H1 (cell line): ENCODE measurements at places on chromosomes 7 and 10. TPM values are rescaled to one million over a fixed set of nuclear protein-coding genes. Genes with fewer than 3 reads are reported as not detected.
A peak's percentile ranks its signal among the peaks of the same experiment; 100 is the strongest.

The HMX3 gene
- total RNA-seq, result 0.27 TPM in 1 of 2 replicates, not detected in the other

The DKK1 gene
- total RNA-seq, result 0.21 and 0.61 TPM in 2 replicates

The CDNF gene
- total RNA-seq, result 0.32 and 0.36 TPM in 2 replicates

The CYP3A7 gene
- not detected in 2 replicates for total RNA-seq

The ITGA8 gene
- not detected in 2 replicates for total RNA-seq

The RHOBTB1 gene
- 7.4 and 9.3 TPM in 2 replicates for total RNA-seq

The ZNF853 gene
- total RNA-seq, result 5.5 and 5.7 TPM in 2 replicates

The ABI1 gene
- 35.6 and 37.0 TPM in 2 replicates for total RNA-seq

The NKX2-3 gene
- not detected in 2 replicates for total RNA-seq

The RBM20 gene
- 0.29 and 0.63 TPM in 2 replicates for total RNA-seq

- no peak overlapping the region for H3K4me3 ChIP-seq
- H3K36me3 ChIP-seq, result no peaks in the 10 kb centered on the region
- no peak overlapping the region for H3K27ac ChIP-seq
- peaks cover 18% of the 10 kb centered on the region for H3K4me1 ChIP-seq
- DNase-seq, result peak; percentile 95
- no peaks in the 10 kb centered on the region for H3K27me3 ChIP-seq
Measured at GRCh38 chr7:78039790-78040776, 241.5 kb downstream of the PHTF2 start.

DNA sequence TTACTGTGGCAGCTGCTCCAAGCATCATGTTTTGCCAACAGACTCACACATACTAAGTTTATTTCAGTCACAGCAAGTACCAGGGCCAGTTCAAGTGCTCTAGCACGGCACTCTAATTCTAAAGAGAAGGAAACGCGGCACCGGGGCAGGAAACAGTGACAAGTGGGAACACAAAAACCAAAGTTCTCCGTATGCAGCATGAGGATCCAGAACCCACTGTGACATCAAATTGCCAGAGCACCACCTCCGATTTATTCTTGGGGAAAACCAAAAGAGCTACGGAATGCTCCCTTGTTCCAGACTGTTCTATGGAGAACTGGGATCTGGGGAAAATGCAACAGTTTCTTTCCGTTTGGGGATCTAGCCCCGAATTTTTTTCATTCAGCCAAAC, 448 bp upstream of the PTER start:
- H3K27ac ChIP-seq, result no peak overlapping the region
- no peaks in the 10 kb centered on the region for H3K27me3 ChIP-seq
- no peak for DNase-seq
- H3K4me3 ChIP-seq, result peak overlapping the region; percentile 45
- peaks cover 5% of the 10 kb centered on the region for H3K4me1 ChIP-seq

- H3K4me3 ChIP-seq, result no peak overlapping the region
- H3K4me1 ChIP-seq, result no peaks in the 10 kb centered on the region
- H3K27ac ChIP-seq, result no peak overlapping the region
Measured at GRCh38 chr7:115721293-115722217, 309.0 kb downstream of the TFEC start.

GRCh38 chr7:29478687-29479240, 84.9 kb upstream of the PRR15 start:
- DNase-seq, result no peak
- no peaks in the 10 kb centered on the region for H3K27me3 ChIP-seq
- H3K4me3 ChIP-seq, result no peak overlapping the region
- H3K4me1 ChIP-seq, result no peaks in the 10 kb centered on the region
- H3K27ac ChIP-seq, result no peak overlapping the region

- H3K27ac ChIP-seq, result no peak overlapping the region
- H3K27me3 ChIP-seq, result no peaks in the 10 kb centered on the region
- H3K36me3 ChIP-seq, result no peaks in the 10 kb centered on the region
- H3K4me3 ChIP-seq, result no peak overlapping the region
- no peaks in the 10 kb centered on the region; the same call in 1 of the 2 replicates for H3K4me1 ChIP-seq
- no peak for DNase-seq
Measured at GRCh38 chr7:116422683-116423082, 76.9 kb upstream of the CAV2 start.

DNA sequence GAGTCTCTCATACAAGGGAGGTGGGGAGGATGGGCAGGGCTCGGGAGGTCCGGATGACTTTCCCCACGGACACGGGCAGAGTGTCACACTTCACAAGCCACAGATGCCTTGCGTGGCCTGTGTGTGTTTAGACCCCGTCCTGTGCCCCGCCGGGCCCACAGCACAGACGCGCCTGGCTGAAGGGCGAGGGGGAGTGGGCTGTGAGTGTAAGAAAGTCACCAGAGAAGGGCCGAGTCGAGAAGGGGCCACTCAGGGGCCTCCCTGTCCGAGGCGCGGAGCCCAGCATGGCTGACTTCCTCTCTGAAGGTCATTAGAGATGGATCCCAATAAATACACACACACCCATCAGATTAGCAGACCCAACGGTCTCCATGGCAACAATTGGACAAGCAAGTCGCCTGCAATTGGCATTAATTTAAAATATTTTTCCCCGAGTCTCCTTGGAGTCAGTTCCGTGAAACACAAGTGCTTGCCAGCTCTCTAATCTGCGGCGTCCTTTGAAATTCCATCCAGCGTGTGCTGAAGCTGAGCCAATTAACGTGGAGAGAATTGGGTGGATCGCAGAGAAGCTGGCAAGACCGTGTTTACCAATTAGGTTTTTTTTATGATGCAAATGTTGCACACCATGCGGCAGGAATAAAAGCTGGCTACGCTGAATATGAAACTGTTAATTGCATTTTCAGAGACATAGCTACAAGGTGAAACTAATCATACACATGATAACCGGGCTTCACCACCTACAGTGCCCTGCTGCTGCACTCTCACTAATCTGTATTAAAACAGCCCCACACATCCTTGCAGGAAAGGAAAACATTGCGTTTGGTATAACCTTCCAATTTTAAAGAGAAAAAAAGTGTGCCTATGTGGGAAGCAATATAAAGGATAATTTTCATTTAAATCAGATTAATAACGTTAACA, 571.2 kb downstream of the PTPRN2 start:
- H3K4me1 ChIP-seq, result peaks cover 40% of the 10 kb centered on the region
- no peak overlapping the region for H3K27ac ChIP-seq
- peak; percentile 51 for DNase-seq
- H3K4me3 ChIP-seq, result peak overlapping the region; percentile 40
- peaks cover 7% of the 10 kb centered on the region for H3K27me3 ChIP-seq
- no peaks in the 10 kb centered on the region for H3K36me3 ChIP-seq

DNA sequence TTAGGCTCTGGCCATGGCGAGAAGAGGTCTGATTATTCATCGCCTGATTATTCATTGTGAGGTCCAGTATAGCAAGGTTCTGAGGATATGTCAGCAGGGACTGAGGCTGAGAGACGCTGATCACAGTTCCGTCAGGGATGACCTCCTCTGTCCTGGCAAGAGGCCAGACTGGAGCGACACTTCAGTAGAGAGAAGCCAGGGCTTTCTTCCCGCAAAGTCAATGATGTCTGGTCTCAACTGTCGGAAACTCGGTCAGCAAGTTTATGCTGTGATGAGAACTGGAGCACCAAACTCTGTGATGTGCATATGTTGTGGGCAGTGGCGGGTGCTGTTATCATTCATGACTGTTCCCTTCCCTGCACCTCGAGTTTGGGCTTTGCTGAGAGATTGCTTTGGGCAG, 29.0 kb upstream of the GNA12 start:
- no peaks in the 10 kb centered on the region for H3K27me3 ChIP-seq
- H3K4me1 ChIP-seq, result peaks cover 19% of the 10 kb centered on the region
- DNase-seq, result no peak
- no peak overlapping the region for H3K27ac ChIP-seq

DNA sequence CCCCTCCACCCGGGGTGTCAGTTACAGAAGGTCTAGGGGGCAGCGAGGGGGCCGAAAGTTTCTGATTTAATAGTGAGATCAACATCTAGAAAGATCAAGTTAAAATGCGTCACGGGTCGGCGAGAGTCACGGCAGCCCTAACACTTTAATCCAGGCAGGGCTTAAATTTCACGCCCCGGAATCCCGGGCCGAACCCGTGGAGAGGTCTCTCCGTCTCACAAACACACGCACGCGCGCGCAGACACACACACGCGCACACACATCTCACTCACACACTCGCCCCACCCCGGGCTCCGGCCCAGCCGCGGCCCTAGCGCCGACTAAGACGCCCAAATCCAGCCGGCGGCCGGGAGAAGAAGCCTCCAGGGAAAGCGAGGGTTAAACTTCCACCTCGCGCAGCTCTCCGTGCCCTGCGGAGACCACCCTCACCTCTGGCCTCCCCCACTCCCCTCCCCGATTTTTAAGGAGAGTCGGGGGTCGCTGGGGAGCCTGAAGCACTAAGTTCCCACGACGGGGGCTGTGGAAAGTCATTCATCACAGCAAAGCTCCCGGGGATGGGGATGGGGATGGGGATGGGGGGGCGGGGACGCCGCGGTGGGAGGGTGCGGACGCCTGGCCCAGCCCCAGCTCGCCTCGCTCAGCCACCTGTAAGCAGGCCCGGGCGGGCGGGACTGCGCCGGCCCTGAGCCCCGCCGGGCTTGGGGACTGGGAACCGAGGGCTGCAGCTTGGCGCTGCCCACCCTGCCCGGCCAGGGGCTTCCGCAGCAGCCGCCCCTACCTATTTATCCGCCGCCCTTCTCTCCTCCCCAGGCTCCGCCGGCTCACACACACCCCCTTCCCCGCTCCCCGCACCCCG, 1.6 kb downstream of the PDGFA start:
- H3K36me3 ChIP-seq, result no peaks in the 10 kb centered on the region
- peak; percentile 72 for DNase-seq
- H3K4me1 ChIP-seq, result peaks cover 40% of the 10 kb centered on the region
- peaks cover 26% of the 10 kb centered on the region for H3K27me3 ChIP-seq
- no peak overlapping the region for H3K27ac ChIP-seq
- H3K4me3 ChIP-seq, result peak overlapping the region; percentile 70

GRCh38 chr7:14570750-14571607, 331.6 kb downstream of the DGKB start:
- no peaks in the 10 kb centered on the region for H3K36me3 ChIP-seq
- H3K4me1 ChIP-seq, result no peaks in the 10 kb centered on the region
- no peaks in the 10 kb centered on the region for H3K27me3 ChIP-seq
- no peak for DNase-seq

- no peak overlapping the region for H3K27ac ChIP-seq
- DNase-seq, result no peak
- H3K4me3 ChIP-seq, result no peak overlapping the region
Measured at GRCh38 chr10:130080461-130080814, 30.2 kb downstream of the C10orf143 start.

- H3K27me3 ChIP-seq, result no peaks in the 10 kb centered on the region
- H3K4me1 ChIP-seq, result no peaks in the 10 kb centered on the region
- no peak overlapping the region for H3K27ac ChIP-seq
- no peak overlapping the region for H3K4me3 ChIP-seq
Measured at GRCh38 chr10:126204320-126204719, 184.0 kb downstream of the ADAM12 start.

- DNase-seq, result no peak
- no peaks in the 10 kb centered on the region for H3K4me1 ChIP-seq
- no peak overlapping the region for H3K27ac ChIP-seq
Measured at GRCh38 chr7:149489391-149490024, 8.1 kb downstream of the ZNF746 start.

DNA sequence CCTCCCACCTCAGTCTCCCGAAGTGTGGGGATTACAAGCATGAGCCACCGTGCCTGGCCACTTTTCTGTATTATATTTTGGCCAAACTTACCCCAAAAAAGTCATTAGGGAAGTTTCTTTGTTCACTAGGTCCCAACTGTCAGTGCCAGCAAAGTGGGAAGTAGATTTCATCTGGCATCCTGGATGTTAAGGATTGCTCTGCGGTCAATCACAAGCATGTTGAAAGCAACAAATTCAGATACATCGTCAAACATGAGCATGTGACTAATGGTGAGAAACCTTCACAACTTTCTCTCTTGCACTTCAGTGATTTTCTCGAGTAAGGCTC, 14.3 kb upstream of the LRRC17 start:
- H3K27ac ChIP-seq, result no peak overlapping the region
- no peak for DNase-seq
- H3K4me1 ChIP-seq, result no peaks in the 10 kb centered on the region
- no peaks in the 10 kb centered on the region for H3K36me3 ChIP-seq
- H3K27me3 ChIP-seq, result no peaks in the 10 kb centered on the region

GRCh38 chr10:62025901-62026879, 124.7 kb downstream of the ARID5B start:
- H3K27ac ChIP-seq, result no peak overlapping the region
- H3K36me3 ChIP-seq, result no peaks in the 10 kb centered on the region
- H3K27me3 ChIP-seq, result no peaks in the 10 kb centered on the region

DNA sequence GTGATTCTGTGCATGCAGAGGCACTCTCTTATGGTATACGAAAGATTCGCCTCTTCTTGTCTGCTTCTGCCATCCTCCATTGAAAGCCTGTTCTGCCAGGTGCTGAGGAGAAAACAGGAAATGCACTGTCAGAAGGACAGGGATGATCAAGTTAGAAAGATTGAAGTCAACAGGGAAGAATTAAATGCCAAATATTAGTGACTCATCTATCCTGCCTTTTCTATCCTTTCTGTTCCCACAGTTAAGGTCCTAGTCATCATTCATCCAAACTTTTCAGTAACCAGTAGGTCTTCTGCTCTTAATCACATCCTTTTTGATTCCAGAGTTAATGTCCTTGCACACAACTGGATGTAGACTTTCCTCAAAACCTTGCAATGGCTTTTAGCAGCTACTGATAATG, 4.8 kb upstream of the ZNF783 start:
- H3K4me3 ChIP-seq, result no peak overlapping the region
- H3K4me1 ChIP-seq, result no peaks in the 10 kb centered on the region
- H3K27me3 ChIP-seq, result no peaks in the 10 kb centered on the region
- DNase-seq, result no peak
- H3K27ac ChIP-seq, result no peak overlapping the region

DNA sequence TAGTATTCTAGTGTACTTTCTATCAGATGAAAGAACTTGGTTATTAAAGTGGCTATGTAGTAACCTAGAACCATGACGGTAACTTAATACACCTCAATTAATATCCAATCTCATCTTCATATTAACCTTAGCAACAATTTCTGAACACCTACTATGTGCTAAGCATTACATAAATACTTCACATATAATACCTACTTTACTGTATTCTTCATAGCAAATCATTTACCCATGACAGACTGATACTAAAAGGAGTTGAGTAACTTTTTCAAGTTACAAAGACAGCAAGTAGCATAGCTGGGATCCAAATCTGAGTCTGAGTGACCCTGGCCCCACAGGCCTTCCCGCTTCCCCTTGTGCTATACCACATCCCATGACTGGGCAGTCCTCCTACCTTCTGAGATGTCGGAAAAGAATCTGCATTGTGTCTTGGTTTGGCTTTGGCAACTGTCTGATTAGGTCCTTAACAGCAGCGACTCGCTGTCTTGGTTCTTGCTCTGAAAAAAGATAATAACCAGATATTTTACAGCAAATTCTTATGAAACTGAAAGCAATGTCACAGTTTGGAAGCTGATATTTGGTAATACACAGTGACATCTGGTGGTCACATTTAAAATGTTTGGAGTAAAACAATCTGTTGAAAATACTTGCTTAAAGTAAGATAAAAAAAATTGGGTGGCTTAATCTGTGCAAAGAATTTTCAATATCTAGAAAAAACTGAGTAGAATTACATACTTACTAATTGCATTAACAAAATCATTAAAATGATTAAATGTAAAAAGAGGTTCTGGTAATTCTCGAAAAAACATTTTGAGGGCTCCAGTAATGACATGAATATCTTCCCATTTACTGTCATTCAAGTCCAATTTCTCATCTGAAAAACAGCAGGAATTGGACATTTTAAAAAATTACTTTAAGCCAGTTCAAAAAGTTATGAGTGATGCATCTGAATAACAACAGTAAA, 120.1 kb downstream of the ARHGAP12 start:
- no peak for DNase-seq
- H3K4me1 ChIP-seq, result no peaks in the 10 kb centered on the region
- no peak overlapping the region for H3K27ac ChIP-seq
- no peaks in the 10 kb centered on the region for H3K27me3 ChIP-seq

GRCh38 chr10:99731306-99732032, 458 bp downstream of the COX15 start:
- H3K4me1 ChIP-seq, result no peaks in the 10 kb centered on the region
- H3K4me3 ChIP-seq, result peak overlapping the region; percentile 92
- H3K27me3 ChIP-seq, result no peaks in the 10 kb centered on the region
- peaks cover 2% of the 10 kb centered on the region; the same call in 1 of the 2 replicates for H3K36me3 ChIP-seq
